ENCODE measurements at places on chromosomes 3 and 15. TPM values are rescaled to one million over a fixed set of nuclear protein-coding genes. Genes with fewer than 3 reads are reported as not detected.

DNA sequence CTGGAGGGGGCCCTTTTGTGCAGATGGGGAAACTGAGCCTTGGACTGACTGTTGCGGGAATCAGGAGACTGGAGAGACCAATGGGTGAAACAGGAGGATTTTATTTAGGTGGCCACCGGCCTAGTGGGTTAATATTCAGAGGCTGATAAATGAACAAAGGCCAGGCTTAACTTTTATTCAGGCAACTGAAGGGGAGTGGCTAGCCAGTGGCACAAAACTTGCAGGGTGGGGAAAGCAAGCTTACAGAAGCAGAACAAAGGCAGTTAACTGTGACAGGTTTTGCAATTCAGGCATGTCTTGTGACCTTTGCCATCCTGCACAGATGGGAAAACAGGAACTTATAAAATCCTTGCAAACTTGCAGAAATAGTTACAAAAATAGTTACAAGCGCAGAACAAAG is 24.9 kb upstream of the ACAD9 start:
- DNase-seq, result no peak

CHRNA3 gene
- 0.66 TPM for total RNA-seq

DNA sequence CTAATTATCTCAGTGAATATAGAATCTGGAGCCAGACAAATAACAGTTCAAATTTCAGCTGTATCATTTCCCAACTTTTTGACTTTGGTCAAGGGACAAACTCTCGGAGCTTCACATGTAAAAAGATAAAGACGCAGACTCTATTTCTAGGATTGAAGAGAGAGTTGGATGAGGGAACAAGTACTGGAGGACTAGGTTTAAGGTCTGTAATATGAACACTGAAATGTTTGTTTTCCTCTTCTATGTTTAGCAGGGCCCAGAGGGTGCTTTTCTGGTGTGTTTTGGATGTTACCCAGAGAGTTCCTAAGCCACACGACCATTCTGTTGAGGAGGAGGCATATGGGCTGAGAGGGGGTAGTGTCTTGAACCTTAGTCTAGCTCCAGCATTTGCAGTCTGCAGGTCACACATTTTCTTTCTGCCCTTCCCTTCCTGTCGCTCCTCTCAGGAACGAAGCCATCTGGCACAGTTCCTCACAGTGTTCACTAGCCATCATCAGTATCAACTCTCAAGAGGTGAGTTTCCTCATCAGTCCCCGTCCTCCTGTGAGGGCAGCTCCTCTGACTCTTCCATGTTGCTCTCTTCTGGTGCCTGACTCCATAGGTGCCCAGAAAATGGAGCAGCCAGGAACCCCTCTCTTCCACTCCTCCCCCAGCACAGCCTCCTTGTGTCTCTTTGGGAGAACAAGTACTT is 250.1 kb downstream of the SQOR start:
- DNase-seq, result no peak

DNA sequence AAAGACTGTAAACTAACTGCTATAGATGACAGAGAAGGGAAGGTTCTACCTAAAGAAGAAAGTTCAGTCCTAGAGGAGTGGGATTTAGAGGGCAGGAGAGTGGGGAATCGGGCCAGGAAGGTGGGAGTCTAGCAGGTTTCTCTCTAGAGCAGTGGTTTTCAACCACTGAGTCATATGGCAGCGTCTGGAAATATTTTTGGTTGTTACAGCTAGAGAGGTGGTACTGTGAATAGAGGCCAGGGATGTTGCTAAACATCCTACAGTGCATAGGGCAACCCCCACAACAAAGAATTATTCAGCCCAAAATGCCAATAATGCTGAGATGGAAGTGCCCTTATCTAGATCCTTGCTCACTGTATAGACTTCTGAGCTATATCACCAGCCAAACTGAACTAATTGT is 28.7 kb downstream of the ATP1B3 start:
- DNase-seq, result no peak

GCNT3 gene
- total RNA-seq, result not detected

ROPN1B gene
- not detected for total RNA-seq

DNA sequence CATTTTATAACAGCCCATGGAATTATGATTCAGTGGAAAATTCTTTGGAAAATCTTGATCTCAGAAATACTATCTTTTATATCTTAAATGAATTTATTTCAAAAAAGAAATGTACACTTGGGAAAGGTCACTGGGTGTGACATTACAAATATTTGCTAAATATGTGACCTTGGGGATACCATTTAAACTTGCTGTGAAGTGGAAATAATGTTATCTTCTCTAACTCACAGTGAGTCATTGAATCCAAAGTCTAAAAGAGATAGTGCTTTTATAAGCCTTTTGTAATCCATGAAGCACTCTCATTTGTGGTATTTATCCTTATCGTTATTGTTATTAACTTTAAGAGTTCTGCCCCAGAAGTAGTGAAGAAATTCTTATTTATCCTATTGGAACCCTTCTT is 289.8 kb upstream of the SEMA6D start:
- no peak for DNase-seq

DNA sequence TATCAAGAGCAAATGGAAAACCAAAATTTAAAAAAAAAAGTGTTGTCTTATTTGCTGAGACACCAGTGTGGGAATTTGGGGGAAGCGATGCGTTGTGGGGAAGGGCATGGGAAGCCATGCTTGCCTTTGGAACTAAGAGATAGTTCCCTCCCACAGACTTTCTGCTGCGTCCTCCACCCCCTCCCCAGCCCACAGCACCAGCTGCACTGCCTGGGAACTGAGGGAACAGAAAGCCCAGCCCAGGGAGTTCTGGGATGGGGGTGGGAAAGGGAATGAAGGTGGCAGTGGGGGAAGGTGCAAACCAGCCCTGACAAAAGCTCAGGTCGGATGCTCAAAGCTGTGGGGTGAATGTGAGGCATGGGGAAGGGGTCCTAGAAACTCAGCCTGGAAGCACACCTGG is 8.1 kb upstream of the NTRK3 start:
- no peak for DNase-seq

GRCh38 chr3:188867691-188868265 is 304.0 kb upstream of the TPRG1 start:
- no peak for DNase-seq

DNA sequence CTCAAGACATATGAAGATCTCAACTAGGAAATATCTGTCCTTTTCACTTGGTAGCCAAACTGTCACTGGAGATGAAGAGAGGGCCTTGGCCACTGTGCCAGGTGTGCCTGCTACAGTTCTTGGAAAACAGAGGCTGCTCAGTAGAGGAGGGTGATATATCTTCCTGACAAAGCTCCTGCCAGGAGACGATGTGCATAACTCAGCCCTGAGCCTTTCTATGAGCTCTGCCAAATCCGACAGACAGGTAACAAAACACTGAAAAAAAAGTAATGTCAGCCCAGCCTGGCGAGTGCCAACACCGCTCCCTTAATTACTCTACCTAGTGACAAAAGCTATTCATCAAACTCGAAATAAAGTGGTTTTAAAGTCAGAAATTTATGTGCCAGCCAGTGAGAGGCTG is 123.2 kb downstream of the MFSD1 start:
- no peak for DNase-seq

- no peak for DNase-seq
Measured at GRCh38 chr3:166510382-166510781, 673.2 kb upstream of the BCHE start.

SMARCC1 gene
- 44.4 TPM for total RNA-seq

DNA sequence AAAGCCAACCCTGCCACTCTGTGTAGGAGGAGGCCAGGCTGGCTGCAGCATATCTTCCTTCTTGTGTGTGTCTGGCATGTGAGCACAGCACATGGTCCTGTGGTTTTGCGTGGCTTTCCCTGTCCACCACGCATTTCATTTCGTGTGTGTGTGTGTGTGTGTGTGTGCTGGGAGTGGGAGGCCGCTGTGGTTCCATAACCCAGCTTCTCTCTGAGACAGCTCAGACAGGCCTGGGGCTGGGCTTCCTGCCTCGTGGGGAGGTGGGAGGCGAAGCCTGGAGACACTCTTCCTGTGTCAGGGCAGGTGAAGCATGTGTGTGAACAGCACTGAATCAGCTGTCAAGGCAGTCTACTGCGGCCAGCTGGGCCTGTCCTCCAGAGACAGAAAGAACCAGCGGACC is 16.0 kb upstream of the MRPS22 start:
- no peak for DNase-seq

GRCh38 chr3:110526777-110527727 is 544.6 kb upstream of the NECTIN3 start:
- DNase-seq, result no peak

GOLGA6B gene
- total RNA-seq, result not detected

FBXO40 gene
- total RNA-seq, result not detected

- DNase-seq, result no peak
Measured at GRCh38 chr3:184234224-184234623, 4.8 kb downstream of the VWA5B2 start.

DNA sequence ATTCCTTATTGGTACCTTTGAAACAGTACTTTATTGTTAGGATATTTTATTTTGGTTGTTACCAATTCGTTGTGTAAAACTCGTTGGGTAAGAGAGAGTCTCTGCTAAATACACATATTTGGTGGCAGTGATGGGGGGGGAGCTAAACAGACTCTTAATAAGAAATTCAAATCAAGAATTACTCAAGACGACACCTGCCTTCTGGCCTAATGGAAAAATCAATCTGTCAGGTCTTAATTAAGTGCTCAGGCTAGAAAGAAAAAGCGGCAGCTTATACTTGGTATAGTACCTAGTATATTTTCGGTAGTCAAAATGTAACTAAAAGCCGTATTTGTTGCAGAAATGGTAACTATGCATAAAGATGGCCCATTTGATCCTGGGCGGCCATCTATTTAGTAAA is 18.2 kb downstream of the FOXP1 start:
- DNase-seq, result no peak

DNA sequence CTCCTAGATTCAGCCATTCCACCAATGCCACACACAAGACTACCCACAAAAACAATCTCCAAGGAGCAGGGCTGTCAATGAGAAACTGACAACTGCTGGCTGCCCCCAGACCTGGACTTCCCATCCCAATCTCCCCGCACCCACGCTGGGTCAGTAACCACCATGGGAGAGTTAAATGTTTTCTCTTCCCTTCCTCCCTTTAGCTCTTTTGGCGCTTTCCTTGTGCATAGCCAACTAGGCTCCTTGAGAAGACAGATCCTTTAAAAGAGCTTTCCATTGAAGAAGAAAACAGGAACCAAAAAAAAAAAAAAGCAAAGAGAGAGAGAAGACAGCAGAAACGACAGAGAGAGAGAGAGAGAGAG is 8.3 kb downstream of the BCL6 start:
- DNase-seq, result no peak

GRCh38 chr3:32873531-32874130 is 55.8 kb downstream of the TRIM71 start:
- DNase-seq, result no peak

DNA sequence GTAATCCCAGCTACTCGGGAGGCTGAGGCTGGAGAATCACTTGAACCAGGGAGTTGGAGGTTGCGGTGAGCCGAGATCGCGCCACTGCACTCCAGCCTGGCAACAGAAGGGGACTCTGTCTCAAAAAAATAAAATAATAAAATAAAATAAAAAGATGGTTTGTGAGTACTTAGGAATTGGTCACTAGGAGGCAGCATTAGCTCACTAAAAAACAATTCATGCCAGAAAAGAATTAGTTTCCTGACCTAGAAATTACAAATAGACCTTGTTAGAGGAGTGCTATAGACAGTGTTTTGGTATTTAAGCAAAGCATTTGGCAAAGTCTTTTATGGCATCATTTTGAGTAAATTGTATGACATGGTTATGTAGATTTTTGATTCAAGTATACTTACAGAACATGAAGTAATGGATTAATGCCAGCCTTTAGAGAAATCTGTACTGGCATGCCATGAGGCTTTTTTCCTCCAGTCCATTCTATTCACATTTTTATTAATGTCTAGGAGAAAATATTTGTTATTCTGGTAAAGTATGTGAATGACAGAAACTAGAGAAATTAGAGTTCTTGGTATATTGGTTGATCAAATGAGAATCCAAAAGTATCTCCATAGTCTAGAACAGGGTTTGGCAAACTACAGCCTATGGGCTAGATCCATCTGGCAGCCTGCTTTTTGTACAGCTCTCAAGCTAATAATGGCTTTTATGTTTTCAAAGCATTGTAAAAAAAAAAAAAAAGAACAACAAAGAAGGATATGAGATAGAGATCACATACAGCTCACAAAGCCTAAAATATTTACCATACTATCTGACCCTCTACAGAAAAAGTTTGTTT is 81.6 kb downstream of the LRRC49 start:
- DNase-seq, result no peak

FES gene
- 231 TPM for total RNA-seq

PPP1R14D gene
- total RNA-seq, result not detected

- no peak for DNase-seq
Measured at GRCh38 chr3:3089017-3089416, 21.2 kb downstream of the IL5RA start.

ALDH1A2 gene
- 7.5 TPM for total RNA-seq

APOD gene
- 6.8 TPM for total RNA-seq

IL5RA gene
- total RNA-seq, result 1.9 TPM

DNA sequence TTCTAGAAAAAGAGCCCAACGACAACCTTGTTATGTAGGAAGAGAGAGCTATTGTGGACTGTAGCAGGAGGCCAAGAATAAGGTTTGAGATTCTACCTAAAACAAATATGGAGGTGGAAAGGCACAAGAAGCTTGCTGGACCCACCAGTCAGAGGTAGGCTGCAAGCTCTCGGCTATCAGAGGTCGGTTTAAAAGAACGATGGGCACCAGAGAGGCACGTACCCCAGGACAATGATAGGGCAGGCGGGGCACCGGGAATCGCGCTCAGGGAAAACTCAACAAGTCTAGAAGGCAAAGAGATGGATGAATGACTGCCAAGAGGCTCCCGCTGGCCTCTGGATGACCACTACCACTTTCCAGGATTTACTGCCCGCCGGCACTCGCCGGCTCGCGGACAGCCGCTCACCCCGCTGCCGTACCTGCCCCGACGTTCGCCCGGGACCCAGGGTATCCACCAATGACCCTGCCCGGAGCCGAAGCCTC is 1.1 kb downstream of the HDGFL3 start:
- peak; percentile 82 for DNase-seq

MUSTN1 gene
- 3.4 TPM for total RNA-seq

- no peak for DNase-seq
Measured at GRCh38 chr15:65954289-65954741, 85.0 kb downstream of the RAB11A start.

DNA sequence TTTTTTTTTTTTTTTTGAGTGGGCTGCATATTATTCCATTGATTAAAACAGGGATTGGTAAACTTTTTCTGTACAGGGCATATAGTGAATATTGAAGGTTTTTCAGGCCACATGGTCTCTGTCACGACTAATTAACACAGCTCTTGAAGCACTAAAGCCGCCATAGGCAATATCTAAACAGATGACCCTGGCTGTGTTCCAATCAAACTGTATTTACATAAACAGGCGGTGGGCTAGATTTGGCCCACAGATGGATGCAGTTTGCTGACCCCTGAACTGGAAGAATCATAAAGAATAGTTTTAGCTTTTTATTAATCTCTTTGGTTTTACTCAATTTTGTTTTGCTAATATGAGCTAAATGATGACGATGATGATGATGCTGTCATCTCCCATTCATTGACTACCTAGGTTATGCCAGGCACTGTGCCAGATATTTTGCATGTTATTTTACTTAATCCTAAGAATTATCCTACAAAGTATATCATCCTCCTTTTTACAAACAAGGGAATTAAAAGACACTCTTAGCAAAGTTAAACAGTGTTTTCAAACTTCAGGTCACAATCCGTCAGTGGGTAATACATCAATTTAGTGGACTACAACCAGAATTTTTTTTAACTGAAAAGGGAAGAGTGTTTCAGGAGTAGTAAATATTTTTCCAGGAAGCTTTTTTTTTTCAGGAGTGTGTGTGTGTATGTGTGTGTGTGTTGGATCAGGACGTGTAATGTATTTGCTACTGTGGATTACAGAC is 54.3 kb downstream of the LMCD1 start:
- no peak for DNase-seq

- no peak for DNase-seq
Measured at GRCh38 chr3:127803619-127804018, 18.7 kb downstream of the MGLL start.
